ENCODE measurements at places on chromosomes 13 and 19. TPM values are rescaled to one million over a fixed set of nuclear protein-coding genes. Genes with fewer than 3 reads are reported as not detected.

ZNF534 gene
- 0.17 TPM for total RNA-seq

UBXN6 gene
- 98.9 TPM for total RNA-seq

LENG9 gene
- 16.7 TPM for total RNA-seq

KCNN4 gene
- 0.83 TPM for total RNA-seq

- no peak overlapping the region for H3K4me3 ChIP-seq
- DNase-seq = no peak
- peaks cover 10% of the 10 kb centered on the region for H3K36me3 ChIP-seq
- H3K27me3 ChIP-seq = no peaks in the 10 kb centered on the region
Measured at GRCh38 chr19:944171-944567, 18.3 kb downstream of the ARID3A start.

DNA sequence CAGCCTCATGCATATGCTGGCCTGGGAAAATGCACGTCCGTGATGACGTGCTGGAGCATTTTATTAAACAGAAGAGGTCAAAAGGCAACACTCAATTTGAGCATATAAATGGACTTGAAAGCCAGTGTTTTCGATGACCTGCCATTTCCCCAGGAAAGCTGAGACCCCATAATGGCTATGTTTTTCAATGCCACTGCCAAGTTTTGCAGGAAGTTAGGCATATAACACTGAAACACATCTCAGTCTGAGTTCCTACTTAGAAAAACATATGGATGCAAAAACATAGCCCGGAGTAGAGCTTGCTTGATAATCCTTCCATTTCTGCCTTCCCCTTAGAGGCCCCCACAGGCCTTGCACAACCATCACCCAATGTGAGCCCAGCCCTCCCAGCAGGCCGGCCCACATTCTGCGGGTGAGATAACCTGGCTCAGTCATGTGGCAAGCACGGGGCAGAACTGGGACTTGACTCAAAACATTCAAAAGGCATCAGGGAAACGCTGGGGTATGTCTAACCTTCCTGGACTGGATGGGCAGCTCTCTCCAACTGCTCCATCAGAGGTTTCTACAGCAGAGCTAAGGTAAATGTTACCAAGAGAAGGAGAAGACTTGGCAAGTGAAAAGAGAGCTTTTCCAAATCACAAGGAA lies 24.9 kb downstream of the EPS15L1 start:
- no peaks in the 10 kb centered on the region for H3K36me3 ChIP-seq
- peak overlapping the region; percentile 57 for H3K27ac ChIP-seq
- H3K27me3 ChIP-seq = no peaks in the 10 kb centered on the region
- DNase-seq = peak; percentile 87
- H3K4me3 ChIP-seq = peak overlapping the region; percentile 23

GMIP gene
- total RNA-seq = 2.1 TPM

- H3K36me3 ChIP-seq = peaks cover 20% of the 10 kb centered on the region
- peak overlapping the region; percentile 92 for H3K27ac ChIP-seq
- no peak overlapping the region for H3K4me3 ChIP-seq
- H3K27me3 ChIP-seq = no peaks in the 10 kb centered on the region
- H3K4me1 ChIP-seq = peaks cover 24% of the 10 kb centered on the region
Measured at GRCh38 chr19:7927605-7928333, 1.8 kb upstream of the CTXN1 start.

DNA sequence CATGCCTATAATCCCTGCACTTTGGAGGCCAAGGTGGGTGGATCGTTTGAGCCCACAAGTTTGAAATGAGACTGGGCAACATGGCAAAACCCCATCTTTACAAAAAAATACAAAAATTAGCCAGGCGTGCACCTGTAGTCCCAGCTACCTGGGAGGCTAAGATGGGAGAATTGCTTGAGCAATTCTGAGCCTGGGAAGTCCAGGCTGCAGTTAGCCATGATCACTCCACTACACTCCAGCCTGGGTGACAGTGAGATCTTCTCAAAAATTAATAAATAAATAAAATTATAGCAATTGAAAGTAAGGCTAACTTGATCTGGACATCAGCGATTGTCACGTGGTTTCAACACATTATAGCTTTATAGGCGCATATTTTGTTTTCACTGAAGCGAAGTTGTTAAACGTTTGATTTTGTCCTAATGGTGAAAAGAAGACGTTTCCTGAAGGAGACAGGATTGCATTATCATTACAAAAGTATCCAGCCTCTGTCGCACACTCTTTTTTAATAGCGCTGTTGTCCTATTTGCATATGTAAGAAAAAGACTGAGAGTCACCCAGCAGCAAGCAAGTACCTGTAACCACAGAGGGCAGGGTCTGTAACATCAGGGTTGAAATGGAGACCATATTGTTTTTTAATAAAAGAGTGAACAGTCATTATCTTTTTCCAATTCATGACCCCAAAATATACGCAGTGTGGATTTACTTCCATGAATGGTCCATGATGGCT lies 335.7 kb downstream of the DCT start:
- no peaks in the 10 kb centered on the region for H3K4me1 ChIP-seq
- H3K27me3 ChIP-seq = no peaks in the 10 kb centered on the region
- no peak for DNase-seq
- H3K27ac ChIP-seq = no peak overlapping the region
- no peaks in the 10 kb centered on the region for H3K36me3 ChIP-seq

DNA sequence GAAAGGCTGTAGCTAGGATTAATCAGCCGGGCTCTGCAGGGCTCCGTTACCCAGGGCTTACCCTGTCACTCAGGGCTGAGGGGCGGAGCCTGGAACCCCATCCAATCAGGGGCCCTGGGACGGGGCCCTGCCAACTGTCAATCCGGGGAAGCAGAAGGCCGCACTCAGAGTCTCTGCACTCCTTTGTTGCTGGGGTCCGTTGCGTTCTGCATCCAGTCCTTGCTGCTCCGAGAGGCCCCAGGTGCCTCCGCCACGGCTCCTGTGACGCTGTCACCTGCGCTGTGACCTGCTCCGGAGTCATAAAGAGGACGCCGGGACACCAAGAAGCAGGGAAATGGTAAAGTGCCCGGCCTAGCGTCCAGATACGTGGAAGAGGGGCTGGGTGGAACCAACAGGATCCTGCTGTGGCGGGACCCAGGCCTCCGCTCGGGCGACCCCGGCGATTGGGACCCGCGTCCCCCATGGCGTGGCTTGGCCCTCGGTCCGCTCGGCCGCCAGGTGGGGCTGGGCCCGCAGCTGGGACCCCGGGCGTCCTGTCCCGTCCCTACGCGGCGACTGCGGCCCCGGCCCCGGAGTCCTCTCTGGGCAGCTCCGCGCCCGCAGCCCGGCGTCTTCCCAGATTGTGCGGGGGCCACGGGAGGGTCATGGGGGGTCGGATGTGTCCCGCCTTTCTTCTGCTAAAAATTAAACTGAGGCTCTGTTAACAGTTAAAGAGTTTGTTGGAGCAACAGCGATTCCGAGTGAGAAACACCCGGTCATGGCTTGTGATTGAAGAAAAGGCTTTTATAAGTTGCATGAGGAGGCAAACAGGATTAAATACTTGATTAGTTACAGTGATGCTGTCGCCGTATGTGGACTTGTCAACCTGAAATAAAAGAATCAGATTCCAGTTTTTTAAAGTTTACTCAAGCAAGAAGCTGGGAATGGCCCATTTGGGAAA lies at the start of gene ZNF491:
Gene ZNF491, plus strand, starts transcription at position 133 of the 940 bp plus-strand sequence. CDS start 7,431 bp downstream, outside the sequence.
- H3K27ac ChIP-seq = peak within 1 kb of the TSS; percentile 11
- peaks cover 4% of the 10 kb centered on the region for H3K4me1 ChIP-seq
- peak; percentile 88 for DNase-seq
- H3K27me3 ChIP-seq = no peaks in the 10 kb centered on the region
- H3K36me3 ChIP-seq = no peaks in the 10 kb centered on the region
- H3K4me3 ChIP-seq = peak within 1 kb of the TSS; percentile 65

DNA sequence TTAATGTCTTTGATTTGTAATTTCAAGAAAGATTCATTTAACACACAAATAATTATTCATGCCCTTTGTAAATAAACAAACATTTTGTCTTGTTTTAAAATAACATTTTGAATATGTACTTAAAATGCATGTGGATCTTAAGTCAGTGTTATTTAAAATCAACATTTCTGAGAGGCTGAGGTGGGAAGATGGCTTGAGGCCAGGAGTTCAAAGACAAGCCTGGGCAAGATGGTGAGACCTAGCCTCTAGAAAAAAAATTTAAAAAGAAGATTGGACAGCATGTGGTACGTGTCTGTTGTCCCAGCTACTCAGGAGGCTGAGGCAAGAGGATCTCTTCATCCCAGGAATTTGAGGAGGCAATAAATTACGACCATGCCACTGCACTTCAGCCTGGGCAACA lies 1268.2 kb downstream of the SLITRK1 start:
- H3K27ac ChIP-seq = no peak overlapping the region
- DNase-seq = no peak
- H3K4me3 ChIP-seq = no peak overlapping the region
- H3K27me3 ChIP-seq = no peaks in the 10 kb centered on the region
- H3K36me3 ChIP-seq = no peaks in the 10 kb centered on the region
- H3K4me1 ChIP-seq = no peaks in the 10 kb centered on the region

ZNF524 gene
- total RNA-seq = 16.8 TPM

GGACT gene
- 6.6 TPM for total RNA-seq

DNA sequence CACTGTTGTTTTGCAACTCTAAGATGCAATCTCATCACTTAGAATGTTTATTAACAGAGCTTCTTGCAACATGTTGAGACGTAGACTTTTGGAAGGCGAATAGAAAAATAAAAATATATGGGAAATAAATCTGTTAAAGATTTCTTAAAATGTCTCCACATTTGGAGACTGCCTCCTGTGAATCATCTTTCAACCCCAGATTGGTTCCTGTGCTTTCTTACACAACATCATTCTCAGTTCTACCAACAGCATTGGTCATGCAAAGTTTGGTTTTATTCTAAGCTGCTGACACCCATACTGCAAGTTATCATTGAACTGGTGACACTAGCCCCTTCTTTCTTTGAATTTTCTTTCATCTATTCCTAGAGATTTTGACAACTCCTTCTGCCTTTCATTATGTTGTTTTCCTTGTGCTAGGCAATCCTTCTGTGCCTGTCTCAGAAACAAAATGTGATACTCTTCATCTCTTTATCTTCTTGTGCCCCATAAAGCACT lies 1.6 kb upstream of the IGFL3 start:
- H3K36me3 ChIP-seq = no peaks in the 10 kb centered on the region
- no peak overlapping the region for H3K27ac ChIP-seq
- no peaks in the 10 kb centered on the region for H3K4me1 ChIP-seq
- no peak overlapping the region for H3K4me3 ChIP-seq
- no peak for DNase-seq
- H3K27me3 ChIP-seq = peaks cover 12% of the 10 kb centered on the region

PSG6 gene
- total RNA-seq = 0.17 TPM

SERP2 gene
- total RNA-seq = 9.2 TPM

OBI1 gene
- total RNA-seq = 11.4 TPM
